Esophagus squamous epithelium (tissue), 5 donors: ENCODE measurements at places on chromosomes 3 and 15. TPM values are rescaled to one million over a fixed set of nuclear protein-coding genes. Genes with fewer than 3 reads are reported as not detected.

The ZNF662 gene
- total RNA-seq = 3.2 TPM

The RHOA gene
- total RNA-seq = 372 TPM

The TP53BP1 gene
- 27.6 TPM for total RNA-seq

The SEMA3F gene
- total RNA-seq = 146 TPM

The BFSP2 gene
- not detected for total RNA-seq

The MST1R gene
- 26.5 TPM for total RNA-seq

The PIK3R4 gene
- total RNA-seq = 15.4 TPM

The ABHD10 gene
- 10.4 TPM for total RNA-seq

The C3orf33 gene
- 0.44 TPM for total RNA-seq

The POPDC2 gene
- not detected for total RNA-seq

DNA sequence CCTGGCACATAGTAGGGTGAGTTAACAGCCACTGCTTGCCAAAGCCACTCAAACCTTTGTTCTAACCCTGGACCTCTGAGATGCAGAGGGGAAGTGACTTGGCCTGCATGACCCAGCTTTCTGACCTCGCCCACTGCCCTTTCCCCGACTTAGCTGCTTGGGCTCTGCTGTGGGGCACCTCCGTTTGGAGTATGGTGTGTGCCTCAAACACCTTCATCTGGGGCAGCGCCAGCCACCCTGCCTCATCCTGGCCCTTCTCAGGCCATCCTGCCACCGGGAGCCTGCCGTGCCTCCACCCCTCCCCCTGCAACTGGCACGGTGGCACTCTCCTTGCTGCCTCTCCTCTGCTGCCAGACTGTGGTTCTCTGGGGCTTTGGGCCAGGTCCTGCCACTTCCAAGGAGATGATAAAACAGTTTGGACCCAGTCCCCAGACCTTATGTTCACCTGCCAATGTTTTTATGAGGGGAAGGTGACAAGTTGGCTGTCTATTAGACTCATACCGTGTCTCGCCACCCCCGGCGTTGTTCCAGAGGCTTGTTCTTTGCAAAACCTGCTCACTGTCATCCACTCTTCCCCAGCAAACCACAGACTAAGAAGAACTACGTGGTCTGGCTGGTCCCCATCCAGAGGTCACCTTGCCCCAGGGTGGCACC, 32.2 kb downstream of the SLC6A6 start:
- no peaks in the 10 kb centered on the region for H3K36me3 ChIP-seq
- H3K4me1 ChIP-seq = peaks cover 89% of the 10 kb centered on the region
- no peaks in the 10 kb centered on the region for H3K27me3 ChIP-seq
- H3K4me3 ChIP-seq = no peak overlapping the region
- DNase-seq = no peak

- no peak overlapping the region for H3K4me3 ChIP-seq
- no peak for DNase-seq
Measured at GRCh38 chr3:183911763-183912506, 27.3 kb upstream of the PARL start.

DNA sequence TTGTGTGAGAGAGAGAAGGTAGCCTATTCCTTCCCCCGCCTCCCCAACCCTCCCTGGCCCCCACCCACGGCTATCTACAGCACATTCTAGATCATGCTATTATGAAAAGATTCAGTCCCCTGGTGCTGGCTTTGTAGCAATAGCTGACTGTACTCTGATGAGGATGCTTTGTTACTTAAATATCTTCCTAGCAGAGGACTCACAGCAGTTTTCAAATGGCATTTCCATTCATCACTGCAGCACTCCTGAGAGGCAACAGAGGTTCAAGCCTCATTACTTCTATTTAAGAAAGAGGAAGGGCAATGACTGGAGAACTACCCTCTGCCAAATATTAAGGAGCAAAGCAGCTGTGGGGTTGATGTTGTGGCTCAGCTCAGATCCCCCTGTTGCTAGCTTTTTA, 61.0 kb downstream of the LRRN1 start:
- no peak overlapping the region for H3K4me3 ChIP-seq
- no peak overlapping the region for H3K27ac ChIP-seq
- DNase-seq = no peak

- no peak for DNase-seq
- H3K36me3 ChIP-seq = no peaks in the 10 kb centered on the region
- peak overlapping the region; percentile 100 for H3K27ac ChIP-seq
- no peaks in the 10 kb centered on the region for H3K27me3 ChIP-seq
- peak overlapping the region; percentile 100 for H3K4me3 ChIP-seq
Measured at GRCh38 chr15:65869954-65870871, 922 bp downstream of the RAB11A start.

DNA sequence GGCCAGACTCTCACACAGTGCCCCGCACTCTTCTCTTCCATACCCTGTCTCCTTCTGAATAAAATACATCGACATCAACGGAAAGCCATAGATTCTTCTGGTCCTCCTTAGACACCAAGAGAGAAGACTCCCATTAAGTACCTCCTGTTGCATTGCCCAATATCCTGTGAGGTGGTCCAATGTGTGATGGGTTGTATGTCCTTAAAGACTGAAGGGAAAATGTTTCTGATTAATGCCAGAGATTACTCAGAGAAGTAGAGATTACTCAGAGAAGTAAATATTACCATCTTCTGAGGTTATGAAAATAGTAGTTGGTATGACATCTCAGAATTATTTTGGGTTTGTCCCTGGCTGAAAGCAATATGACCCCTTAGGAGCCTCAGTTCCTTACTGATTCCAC, 60.8 kb upstream of the GALNT15 start:
- no peak overlapping the region for H3K4me3 ChIP-seq
- DNase-seq = no peak
- peak overlapping the region; percentile 16 for H3K27ac ChIP-seq
- no peaks in the 10 kb centered on the region for H3K27me3 ChIP-seq
- no peaks in the 10 kb centered on the region for H3K36me3 ChIP-seq
- H3K4me1 ChIP-seq = no peaks in the 10 kb centered on the region

DNA sequence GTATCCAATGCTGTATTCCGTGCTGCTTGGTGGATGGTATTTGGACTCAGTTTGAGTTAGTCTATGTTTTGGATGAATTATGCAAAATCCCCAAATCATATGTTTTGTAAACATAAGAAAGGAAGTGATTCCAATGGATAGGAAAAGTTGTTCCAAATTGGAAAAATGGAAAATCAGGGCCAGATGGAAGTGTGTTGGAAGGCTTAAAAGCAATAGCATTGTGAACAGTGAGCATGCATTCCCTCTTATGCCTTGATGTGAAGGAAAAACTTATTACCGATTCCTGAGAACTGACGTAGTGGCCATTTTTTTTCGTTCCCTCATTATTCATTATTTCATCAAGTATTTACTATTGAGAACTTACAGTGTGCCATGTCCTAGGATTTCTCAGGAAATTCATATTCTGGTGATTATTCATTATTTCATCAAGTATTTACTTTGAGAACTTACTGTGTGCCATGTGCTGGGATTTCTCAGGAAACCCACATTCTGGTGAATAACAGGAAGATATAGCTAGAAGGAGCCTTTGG, 144.1 kb upstream of the TPRG1 start:
- no peaks in the 10 kb centered on the region for H3K4me1 ChIP-seq
- no peaks in the 10 kb centered on the region for H3K27me3 ChIP-seq
- no peak overlapping the region for H3K4me3 ChIP-seq
- H3K27ac ChIP-seq = no peak overlapping the region
- no peak for DNase-seq

GRCh38 chr3:30511524-30512251, 94.7 kb upstream of the TGFBR2 start:
- peaks cover 9% of the 10 kb centered on the region for H3K4me1 ChIP-seq
- no peak for DNase-seq
- no peaks in the 10 kb centered on the region for H3K36me3 ChIP-seq
- H3K27me3 ChIP-seq = no peaks in the 10 kb centered on the region
- no peak overlapping the region for H3K4me3 ChIP-seq

GRCh38 chr3:128009952-128010846, 42.0 kb upstream of the SEC61A1 start:
- H3K4me3 ChIP-seq = no peak overlapping the region
- H3K4me1 ChIP-seq = no peaks in the 10 kb centered on the region
- no peaks in the 10 kb centered on the region for H3K27me3 ChIP-seq
- DNase-seq = no peak

- DNase-seq = no peak
- H3K36me3 ChIP-seq = no peaks in the 10 kb centered on the region
- no peaks in the 10 kb centered on the region for H3K4me1 ChIP-seq
Measured at GRCh38 chr15:71319935-71320334, 204.7 kb downstream of the THSD4 start.

DNA sequence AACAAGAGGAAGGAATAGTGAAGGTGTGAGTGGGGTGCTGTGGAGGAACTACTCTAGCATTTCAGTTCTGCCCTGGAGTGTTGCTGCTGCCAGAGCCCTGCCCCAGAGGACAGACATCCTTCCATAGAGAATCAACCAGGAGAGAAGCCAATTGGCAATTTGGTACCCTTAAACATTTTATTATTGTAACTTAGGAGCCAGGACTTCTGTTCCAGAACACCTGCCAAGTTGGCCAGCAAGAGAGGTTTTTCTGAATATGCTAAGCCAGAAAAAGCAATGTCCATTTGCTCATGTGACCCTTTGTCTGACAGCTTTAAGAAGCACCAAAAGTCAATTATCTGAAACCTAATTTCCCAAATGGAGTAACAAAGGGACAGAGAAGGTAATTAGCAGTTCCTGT, 264.9 kb downstream of the MEX3B start:
- H3K27ac ChIP-seq = no peak overlapping the region
- no peaks in the 10 kb centered on the region for H3K27me3 ChIP-seq
- no peak for DNase-seq
- H3K36me3 ChIP-seq = no peaks in the 10 kb centered on the region
- H3K4me1 ChIP-seq = no peaks in the 10 kb centered on the region

DNA sequence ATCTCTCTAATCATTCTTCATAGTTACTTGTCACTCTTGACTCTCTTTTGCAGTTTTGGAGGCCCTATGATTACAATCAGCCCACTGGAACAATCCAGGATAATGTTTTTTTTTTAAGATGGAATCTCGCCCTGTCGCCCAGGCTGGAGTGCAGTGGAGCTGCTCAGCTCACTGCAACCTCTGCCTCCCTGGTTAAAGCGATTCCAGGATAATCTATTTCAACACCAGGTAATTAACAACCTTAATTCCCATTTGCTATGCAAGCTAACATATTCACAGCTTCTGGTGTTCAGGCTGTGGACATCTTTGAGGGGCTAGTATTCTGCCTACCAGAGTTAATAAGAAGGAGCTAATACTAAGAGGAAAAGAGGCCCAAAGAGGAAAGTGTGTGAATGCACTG, 1.1 kb upstream of the BLOC1S6 start:
- H3K27ac ChIP-seq = peak overlapping the region; percentile 98
- H3K4me1 ChIP-seq = peaks cover 25% of the 10 kb centered on the region
- no peak for DNase-seq
- H3K4me3 ChIP-seq = peak overlapping the region; percentile 80

DNA sequence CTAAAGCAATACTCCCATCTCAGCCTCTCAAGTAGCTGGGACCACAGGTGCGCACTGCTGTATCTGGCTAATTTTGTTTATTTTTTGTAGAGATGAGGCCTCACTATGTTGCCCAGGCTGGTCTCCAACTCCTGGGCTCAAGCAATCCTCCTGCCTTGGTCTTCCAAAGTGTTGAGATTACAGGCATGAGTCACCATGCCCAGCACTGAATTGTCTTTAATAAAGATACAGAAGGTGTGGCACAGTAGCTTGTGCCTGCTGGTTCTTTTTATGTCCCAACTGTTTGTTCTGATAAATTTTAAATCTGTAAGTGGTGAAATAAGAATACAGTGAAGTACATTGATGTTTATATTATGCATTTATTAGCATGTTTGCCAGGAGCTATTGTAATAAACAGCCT, 20.6 kb upstream of the TRAK1 start:
- H3K27me3 ChIP-seq = no peaks in the 10 kb centered on the region
- peaks cover 55% of the 10 kb centered on the region for H3K4me1 ChIP-seq
- H3K36me3 ChIP-seq = no peaks in the 10 kb centered on the region
- no peak overlapping the region for H3K4me3 ChIP-seq
- DNase-seq = no peak
